Small intestine (tissue), 16 donors: ENCODE measurements at places on chromosomes 5 and 9.
A peak's percentile ranks its signal among the peaks of the same experiment; 100 is the strongest.

GRCh38 chr5:35902046-35902672 lies 36.3 kb downstream of the CAPSL start:
- H3K27ac ChIP-seq: no peak overlapping the region
- H3K4me1 ChIP-seq: no peaks in the 10 kb centered on the region
- no peaks in the 10 kb centered on the region for H3K27me3 ChIP-seq
- no peak overlapping the region for H3K4me3 ChIP-seq

GRCh38 chr5:14675865-14676300 lies 11.4 kb downstream of the OTULIN start:
- no peaks in the 10 kb centered on the region for H3K27me3 ChIP-seq
- peak overlapping the region; percentile 2 for H3K27ac ChIP-seq
- H3K36me3 ChIP-seq: no peaks in the 10 kb centered on the region

GRCh38 chr9:113523421-113524141 lies 60.1 kb downstream of the RGS3 start:
- H3K27ac ChIP-seq: peak overlapping the region; percentile 98
- H3K4me3 ChIP-seq: no peak overlapping the region
- no peaks in the 10 kb centered on the region for H3K36me3 ChIP-seq
- peaks cover 25% of the 10 kb centered on the region for H3K4me1 ChIP-seq

GRCh38 chr9:9963841-9964240 lies 649.0 kb downstream of the PTPRD start:
- H3K27ac ChIP-seq: no peak overlapping the region
- DNase-seq: no peak
- H3K4me1 ChIP-seq: no peaks in the 10 kb centered on the region
- H3K4me3 ChIP-seq: no peak overlapping the region

DNA sequence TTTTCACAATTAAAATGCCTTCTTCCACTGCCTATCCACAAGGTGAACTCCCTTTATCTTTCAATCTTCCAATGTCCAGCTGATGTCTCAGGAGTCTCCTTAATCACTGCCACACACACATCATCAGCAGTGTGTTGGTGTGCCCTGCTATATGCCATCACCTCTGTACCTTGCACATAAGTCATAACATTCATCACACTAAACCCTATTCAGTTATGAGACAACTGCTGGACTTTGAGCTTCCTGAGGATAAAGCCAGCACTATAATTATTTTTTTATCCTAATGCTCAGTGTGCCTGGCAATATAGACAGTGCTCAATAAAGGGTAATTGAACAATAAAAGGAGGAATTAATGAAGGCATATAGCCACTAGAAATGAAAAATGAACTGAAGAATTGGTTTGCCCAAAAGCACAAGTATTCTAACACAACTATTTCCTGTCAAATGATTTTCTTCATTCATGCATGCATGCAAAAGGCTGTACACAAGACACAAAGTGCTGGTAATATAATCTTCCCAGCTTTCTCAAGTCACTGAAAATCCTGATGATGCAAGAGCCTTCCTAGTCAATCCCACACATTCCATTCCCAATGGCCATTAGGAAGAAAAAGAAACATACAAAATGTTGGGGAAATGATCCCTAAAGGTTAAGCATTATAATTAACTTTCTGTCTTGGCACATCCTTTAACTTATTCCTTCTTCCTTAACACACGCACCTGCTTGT lies 32.4 kb downstream of the LPAR1 start:
- no peak overlapping the region for H3K4me3 ChIP-seq
- peak overlapping the region; percentile 76 for H3K27ac ChIP-seq
- no peaks in the 10 kb centered on the region for H3K27me3 ChIP-seq
- peak; percentile 86 for DNase-seq
- no peaks in the 10 kb centered on the region for H3K36me3 ChIP-seq
- H3K4me1 ChIP-seq: peaks cover 8% of the 10 kb centered on the region

DNA sequence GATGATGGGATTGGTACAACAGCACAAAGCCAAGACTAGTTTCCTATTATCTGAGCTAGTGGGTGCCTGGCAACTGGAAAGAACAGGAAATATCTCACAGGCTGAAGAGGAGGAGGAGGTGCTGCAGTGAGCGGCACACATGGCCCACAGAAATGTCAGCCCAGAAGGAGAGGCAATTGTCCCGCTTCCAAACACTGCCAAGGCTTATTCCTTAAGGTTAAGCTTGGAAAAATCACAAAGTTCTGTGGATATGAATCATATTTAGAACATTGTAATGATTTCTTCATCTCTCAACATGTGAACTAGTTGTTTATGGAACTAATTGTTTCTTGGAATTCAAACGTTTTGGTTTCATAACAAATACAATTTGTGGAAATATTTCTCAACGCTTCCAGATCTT lies 1019.5 kb upstream of the SEMA6A start:
- H3K4me3 ChIP-seq: no peak overlapping the region
- H3K27ac ChIP-seq: no peak overlapping the region
- no peaks in the 10 kb centered on the region for H3K4me1 ChIP-seq
- H3K27me3 ChIP-seq: no peaks in the 10 kb centered on the region
- no peaks in the 10 kb centered on the region for H3K36me3 ChIP-seq
